ENCODE measurements at places on chromosomes 1 and 21.
A peak's percentile ranks its signal among the peaks of the same experiment; 100 is the strongest.

DNA sequence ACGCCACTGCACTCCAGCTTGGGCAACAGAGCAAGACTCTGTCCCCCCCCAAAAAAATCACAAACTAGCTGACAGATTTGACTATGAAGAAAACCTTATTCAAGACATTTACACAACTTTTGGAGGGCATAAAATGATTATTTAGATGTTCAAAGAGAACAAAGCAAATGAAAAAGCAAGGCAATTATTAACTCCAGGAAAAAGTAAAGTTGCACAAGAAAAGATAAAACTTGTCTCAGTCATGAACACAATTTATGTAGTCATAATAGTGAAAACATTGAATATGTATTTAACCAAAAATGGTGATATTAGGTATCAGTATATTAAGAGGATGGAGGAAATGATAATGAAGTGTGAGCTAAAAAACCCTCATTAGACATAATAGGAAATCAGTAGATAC lies 11.9 kb upstream of the TARDBP start:
- no peak for DNase-seq

GRCh38 chr21:36813052-36813451 lies 114.1 kb downstream of the SIM2 start:
- no peak for DNase-seq

DNA sequence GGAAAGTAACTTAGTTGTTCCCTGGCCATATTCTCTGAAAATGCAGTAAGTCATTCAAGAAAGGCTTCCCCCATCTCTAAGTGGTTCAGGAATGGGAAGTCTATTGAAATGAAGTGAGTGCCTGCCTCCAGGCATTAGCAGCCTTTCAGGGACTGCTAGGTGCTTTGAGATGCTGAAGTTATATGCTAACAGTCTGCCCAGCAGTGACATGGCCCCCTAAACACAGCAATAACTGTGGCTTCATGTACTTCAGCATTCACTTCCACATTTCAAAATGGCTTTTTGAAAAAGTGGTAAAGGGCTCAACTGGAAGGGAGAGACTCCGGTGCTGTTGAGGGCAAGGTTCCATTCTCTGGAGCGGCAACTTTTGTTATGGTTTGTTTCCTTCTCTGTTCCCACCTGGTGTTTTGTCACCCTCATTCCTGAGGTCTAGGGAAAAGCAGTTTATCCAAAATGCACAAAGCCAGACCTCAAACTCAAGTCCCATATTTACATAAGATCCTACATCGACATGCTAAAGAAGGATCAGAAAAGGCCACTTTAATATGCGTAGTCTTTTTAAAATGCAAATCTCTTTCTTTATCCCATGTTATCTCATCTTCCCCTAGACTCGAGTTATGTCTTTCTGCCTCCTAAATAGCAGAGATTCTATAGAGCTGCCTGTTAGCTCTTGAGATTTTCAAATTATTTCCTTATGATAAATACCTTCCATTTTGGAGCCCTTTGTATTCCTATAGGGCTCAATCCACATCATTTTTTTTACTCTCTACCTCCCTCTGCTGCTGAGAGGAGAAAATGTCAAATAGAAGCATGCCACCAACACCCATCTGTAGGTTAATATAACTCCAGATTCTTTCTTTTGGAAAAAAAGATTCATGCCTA lies 34.2 kb upstream of the LRRC8C start:
- peak; percentile 49 for DNase-seq

- no peak for DNase-seq
These were observed 18.8 kb upstream of the CASZ1 start for GRCh38 chr1:10814976-10815857.

DNA sequence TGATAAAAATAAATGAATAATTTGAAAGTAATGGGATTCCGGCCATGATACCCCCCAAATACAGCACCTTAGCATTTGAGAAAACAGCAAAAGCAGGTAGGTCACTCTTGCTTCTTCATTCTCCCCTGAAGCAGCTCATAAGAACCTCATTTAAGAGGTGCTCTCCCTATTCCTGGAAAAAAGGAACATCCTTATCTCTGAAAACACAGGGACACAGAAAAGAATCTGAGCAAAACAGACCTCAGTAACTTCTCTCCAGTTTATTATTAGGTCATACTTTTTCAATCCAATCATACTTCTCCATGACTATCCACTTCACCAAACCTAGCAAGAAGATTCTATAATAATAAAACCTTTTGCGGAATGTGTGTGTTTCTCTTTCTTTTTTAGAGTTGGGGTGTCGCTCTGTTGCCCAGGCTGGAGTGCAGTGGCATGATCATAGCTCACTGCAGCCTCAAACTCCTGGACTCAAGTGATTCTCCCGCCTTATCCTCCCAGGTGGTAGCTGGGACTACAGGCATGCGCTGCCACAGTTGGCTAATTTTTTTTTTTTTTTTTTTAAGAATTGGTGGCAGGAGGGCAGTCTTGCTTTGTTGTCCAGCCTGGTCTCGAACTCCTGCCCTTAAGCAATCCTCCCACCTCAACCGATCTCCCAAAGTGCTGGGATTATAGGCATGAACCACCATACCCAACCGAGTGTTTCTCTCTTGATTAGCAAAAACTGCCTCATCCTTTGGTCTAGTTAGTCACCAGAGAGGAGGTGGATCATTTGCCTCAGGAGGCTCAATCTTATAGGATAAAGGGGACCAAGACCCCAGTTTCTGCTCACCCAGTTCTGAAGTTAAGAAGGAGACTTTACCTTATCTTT lies 10.6 kb upstream of the TRIM33 start:
- DNase-seq, result no peak

DNA sequence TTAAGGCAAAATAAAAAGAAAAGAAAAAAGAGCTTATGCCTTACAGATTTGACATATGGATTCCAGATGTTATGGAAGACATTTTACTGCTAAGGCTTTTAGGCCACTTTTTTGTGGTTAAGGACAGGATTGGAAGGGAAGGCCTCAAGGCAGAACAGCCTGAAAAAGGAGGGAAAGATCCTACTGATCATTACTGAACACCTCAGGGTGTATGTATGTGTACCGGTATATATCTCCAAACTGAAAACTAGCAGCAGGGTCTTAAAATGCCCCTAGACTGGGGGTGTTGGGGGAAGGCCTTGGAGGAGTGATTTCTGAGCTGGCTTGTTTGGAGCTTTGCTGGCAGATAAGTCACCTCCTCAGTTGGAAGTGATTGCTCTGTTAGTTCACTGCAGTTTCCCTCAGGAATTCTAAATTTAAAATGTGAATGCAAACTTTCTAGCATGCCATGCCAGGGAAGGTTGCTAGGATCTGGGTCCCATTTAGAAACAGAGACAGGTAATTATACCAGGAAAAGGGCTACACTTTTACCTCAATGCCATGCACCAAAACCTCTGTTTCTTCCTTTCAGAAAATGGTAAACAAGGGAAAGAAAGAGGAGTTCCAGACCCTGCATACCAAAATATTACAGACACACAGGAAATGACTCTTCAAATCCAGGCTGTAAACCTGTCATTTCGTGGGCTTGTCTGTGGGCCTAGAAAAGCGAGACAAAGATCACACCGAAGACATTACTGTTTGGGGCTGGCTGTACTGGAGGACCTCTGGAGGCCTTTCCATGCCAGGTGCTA lies 15.0 kb downstream of the C1orf52 start:
- DNase-seq, result no peak

DNA sequence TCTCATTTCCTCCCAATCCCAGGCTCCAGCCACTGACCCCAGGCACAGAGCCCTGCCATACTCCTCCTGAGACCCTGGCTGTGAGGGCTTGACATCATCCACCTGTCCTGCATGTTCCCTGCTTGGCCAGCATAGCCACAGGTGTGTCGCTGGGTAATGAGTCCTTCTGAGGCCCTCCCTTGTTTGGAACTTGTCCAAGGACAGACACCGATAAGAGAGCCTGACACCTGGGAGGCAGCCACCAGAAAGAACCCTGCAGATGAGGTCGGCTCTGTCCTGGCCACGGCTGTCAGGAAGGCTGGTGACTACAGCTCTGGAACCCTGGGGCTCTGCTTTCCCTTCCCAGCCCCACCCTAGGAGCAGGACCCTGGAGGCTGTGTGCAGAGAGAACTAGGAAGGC lies 34.6 kb downstream of the TMEM63A start:
- DNase-seq, result no peak

GRCh38 chr1:48654606-48655210 lies 122.0 kb downstream of the BEND5 start:
- DNase-seq, result no peak

GRCh38 chr1:53361541-53361961 lies 33.7 kb upstream of the LRP8 start:
- no peak for DNase-seq

DNA sequence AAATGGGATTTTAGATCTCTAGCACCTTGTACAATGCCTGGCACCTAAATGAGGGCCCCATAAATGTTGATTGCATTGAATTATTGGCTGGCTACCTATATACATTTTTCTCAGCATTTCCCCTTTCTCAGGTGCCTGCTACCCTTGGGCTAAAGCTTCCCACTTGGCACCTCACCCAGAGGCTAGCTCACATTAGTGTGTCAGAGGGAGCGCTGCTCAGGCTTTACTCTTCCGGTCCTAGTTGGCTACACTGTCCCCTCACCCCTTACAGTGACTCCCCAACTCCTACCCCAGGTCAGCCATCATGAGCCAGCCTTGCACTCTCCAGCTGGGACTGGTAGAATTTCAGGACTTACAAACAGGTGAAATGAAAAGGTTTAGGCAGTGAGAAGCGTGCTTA lies 9.5 kb downstream of the TRAF5 start:
- no peak for DNase-seq

DNA sequence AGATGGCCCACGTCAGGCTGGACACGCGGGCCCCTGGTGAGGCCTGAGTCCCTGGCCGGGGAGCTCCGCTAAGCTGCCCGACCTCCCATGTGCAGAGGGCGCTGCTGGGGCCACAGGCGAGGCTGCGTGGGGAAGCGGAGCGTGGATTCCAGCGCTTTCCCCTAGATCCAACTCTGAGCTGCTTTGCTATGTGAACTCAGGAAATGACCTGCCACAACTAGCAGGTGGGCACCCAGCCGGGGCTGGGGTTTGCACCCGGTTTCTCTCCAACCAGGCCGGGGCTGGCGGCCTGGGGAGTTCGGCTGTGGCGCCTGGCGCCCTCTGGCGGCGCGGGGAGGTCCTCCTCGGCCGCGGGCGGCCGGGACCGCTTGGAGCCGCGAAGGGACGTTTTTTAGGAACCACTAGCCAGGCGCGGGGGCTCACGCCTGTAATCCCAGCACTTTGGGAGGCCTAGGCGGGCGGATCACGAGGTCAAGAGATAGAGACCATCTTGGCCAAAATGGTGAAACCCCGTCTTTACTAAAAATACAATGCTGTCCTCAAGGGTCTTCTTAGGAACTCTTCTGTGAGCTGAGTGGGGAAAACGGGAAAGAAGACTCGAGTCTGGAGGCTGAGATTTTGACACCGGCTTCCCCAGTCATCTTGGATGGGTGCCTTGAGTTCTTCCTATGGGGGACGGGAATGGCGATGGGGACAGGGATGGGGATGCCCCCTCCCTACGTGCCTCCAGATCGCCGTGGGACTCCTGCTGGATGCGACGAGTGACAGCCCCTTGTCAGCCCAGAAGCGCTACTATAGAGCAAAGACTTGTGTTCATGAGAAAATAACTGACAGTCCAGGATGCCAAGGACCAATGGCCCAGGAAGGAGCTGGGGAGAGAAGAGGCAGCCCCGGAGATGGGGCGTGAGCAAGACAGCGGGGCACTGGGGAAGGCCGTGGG lies 12.6 kb downstream of the PYCR2 start:
- no peak for DNase-seq

- DNase-seq, result no peak
These were observed 249.0 kb downstream of the SETD4 start for GRCh38 chr21:35811191-35811806.

GRCh38 chr1:1069056-1069710 lies 4.9 kb downstream of the RNF223 start:
- no peak for DNase-seq

- no peak for DNase-seq
These were observed 891.8 kb upstream of the NCAM2 start for GRCh38 chr21:20106368-20106767.

GRCh38 chr1:3625151-3625907 lies 514 bp downstream of the TPRG1L start:
- DNase-seq, result peak; percentile 66

DNA sequence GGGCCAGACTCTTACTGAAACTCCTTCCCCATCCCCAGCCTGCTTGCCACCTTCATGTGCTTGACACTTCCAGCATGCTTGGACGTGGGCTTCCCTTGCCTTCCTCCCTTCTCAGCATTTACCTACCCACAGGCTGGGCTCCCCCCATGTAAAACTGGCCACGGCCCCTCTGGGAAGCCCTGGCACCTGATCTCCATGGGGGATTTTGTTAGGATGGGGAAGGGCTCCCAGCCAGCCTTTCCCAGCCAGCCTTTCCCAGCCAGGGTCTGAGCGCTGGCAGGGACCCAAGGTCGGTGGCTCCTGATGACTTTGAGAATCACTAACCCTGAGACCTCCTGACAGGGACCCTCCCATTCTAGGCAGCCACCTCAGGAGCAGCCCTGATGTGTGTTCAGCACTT lies 6.7 kb downstream of the ALX3 start:
- no peak for DNase-seq

- peak; percentile 54 for DNase-seq
These were observed 176.4 kb upstream of the PALMD start for GRCh38 chr1:99469550-99469971.

GRCh38 chr1:67804710-67805109 lies 28.6 kb downstream of the GNG12 start:
- DNase-seq, result no peak

DNA sequence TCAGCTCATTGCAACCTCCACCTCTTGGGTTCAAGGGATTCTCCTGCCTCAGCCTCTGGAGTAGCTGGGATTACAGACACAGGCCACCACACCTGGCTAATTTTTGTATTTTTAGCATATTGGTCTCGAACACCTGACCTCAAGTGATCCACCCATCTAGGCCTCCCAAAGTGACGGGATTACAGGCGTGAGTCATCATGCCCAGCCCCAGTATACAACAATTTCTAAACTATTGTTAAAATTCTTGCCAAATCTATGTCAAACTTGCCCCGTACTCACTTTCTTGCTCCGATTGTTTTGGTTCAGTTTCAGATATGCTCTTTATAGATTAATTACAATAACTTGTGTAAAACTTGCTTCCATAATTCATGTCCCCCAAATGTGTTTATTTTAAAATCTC lies 4.1 kb downstream of the RGS18 start:
- DNase-seq, result no peak

DNA sequence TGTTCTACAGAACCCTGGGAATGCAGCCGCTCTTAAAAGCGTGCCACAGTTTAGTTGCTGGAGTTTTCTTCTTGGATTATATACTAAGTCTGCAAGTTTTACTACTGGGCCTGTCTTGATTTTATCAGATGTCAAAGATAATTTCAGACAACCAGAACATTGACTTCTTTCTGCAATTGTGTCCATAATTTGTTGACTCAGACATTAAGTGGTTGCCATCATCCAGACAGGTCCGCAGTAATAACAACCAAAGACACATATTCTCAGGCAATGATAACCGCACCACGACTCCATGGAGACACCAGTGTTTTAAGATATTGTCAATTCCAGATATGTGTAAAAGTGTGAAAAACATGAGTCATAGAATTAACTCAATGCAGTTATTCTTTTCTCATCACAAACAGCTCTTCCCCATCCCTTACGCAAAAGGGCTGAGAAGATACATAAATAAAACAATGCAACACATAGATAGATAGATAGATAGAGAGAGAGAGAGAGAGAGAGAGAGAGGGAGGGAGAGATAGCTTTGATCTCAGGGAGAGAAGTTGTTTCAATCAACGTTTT lies 90.4 kb upstream of the FMN2 start:
- no peak for DNase-seq

Data from myocyte (in vitro differentiated cells).